ENCODE measurements at places on chromosomes 2 and 18.

- DNase-seq: no peak
Observed at GRCh38 chr2:75466708-75467311, 93.9 kb downstream of the EVA1A start.

DNA sequence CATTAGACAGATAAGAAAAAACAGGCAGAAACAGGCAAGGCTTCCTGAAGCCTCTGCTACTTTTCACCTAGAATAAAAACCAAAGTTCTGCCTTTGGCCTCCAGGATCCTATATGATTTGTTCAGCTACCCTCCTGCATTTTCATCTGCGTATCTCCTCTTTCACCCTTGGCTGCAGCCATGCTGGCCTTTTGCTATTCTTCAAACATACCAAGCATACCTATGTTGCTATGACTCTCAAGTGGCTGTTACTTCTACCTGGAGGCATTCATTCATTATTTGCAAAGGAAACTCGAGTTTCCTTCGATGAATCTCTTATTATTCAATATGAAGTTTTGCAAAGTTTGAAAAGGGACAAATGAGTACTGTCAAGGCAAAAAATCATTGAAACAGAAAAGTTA is 106.4 kb upstream of the HNMT start:
- DNase-seq: no peak

- no peak for DNase-seq
Observed at GRCh38 chr2:128380061-128380889, 61.6 kb upstream of the HS6ST1 start.

GRCh38 chr2:62727259-62727867 is 21.9 kb downstream of the EHBP1 start:
- DNase-seq: no peak

DNA sequence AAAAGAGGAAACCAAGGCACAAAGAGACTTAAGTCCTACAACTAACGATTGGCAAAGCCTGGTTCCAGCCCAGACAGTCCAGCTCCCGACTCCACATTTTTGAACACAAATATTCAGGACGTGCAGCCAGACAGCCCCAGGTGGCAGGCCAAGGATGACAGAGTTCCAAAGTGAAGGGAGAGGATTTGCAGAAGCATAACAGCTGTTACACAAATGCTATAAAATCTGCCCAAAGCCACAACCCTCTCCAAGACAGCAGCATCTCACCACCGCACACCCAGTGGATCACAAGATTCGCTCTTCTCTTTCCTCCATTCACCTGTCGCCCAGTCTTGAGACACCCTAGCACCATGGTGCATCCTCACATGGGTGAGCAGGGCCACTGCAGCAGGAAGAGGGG is 227.1 kb upstream of the ID2 start:
- DNase-seq: no peak

GRCh38 chr2:71892423-71892730 is 255.3 kb downstream of the CYP26B1 start:
- DNase-seq: no peak

DNA sequence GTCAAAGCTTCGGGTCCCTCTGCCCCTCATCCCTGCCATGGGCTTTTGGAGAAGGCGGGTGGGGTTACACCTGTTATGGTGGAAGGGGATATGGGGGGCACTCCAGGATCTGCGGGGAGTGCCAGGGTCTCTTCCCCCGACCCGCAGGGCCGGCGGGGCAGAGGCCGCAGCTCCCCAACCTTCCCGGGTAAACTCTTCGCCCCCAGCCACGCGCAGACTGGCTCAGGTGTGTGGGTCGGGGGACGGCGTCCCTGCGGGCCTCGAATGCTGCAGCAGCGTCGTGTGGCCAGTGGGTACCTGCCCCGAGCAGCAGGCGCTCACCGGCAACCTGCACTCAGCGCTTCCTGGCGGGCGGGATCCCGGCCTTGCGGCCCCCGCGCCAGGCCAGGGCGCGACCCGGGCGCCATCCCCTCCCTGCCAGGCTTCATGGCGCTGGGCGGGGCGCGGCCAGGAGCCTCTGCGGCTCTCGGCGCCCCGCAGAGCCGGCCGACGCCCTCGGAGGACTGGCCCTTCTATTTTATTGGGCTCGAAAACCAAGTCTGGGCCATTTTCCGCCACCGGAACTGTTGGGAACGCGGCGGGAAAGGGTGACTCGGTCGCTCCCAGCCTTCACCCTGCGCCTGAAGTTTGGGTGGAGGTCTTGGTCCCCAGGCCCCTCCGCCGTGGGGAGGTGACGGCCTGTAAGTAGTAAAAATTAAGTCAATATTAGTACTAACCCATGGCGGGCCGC is 4.5 kb downstream of the GBX2 start:
- no peak for DNase-seq

GRCh38 chr2:163563336-163563735 is 172.5 kb downstream of the FIGN start:
- no peak for DNase-seq

DNA sequence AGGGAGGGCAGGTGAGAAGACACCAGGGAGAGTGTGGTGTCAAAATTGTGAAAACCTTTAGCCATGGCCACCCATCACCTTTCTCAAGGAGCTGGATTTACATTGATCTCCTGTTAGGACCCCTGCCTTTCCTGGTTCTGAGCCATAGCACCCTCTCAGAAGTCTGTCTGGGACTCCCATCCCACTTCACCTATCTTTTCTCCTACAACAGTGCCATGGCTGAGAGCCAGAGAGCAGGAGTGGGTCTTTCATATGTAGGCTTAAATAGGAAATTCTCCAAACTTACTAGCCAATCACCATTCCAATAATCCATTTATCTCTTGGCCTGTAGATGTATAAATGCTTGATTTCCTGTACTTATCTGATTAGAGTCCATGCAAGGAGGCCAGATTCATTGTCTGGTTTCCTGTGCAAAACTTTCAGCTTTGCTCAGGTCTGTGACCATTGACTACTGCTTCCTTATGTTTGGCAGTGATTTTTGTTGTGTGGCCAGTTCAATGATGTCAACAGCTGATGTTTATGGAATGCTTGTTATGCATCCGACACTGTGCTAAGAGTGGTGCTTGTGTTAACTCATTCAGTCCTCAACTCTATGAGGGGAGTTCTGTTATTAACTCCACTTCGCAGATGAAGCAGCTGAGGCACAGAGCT is 57.6 kb upstream of the IGFBP5 start:
- no peak for DNase-seq

DNA sequence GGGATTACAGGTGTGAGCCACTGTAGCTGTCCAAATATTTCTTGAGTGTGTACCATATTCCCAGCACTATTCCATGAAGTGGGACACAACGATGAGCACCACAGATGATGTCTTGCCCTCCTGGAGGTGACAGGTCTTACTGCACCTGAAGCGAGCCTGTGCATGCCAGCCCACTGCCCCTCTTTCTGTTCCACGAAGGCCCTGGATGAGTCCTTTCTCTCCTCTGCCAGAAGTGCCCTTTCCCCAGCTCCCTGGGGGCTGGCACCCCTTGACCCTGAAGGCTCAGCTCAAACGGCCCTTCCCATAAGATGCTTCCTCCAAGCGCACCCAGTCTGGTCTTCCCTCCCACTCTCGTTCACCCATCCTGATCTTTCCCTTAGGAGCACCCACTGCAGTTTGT is 5.5 kb downstream of the ATP6V1B1 start:
- no peak for DNase-seq

DNA sequence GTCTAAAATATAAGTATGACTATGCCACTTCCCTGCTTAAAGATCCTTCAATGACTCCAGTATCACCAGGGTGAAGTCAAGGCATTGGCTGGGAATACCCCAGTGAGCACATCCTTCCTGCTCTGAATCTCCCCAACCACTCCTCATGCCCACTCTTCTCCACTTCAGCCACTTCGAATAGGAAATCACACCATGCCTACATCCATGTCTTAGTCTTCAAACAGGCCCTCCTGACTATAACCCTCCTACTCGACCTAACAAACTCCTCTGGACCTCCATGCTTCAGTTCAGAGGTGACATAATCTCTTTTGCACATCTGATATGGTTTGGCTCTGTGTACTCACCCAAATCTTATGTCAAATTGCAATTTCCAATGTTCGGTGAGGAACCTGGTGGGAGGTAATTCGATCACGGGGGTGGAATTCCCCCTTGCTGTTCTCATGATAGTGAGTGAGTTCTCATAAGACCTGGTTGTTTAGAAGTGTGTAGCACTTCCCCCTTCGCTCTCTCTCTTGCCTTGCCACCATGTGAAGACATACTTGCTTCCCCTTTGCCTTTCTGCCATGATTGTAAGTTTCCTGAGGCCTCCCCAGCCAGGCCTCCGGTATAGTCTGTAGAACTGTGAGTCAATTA is 87.8 kb upstream of the TFCP2L1 start:
- no peak for DNase-seq

GRCh38 chr2:218001629-218002028 is 1.2 kb downstream of the TNS1 start:
- no peak for DNase-seq

DNA sequence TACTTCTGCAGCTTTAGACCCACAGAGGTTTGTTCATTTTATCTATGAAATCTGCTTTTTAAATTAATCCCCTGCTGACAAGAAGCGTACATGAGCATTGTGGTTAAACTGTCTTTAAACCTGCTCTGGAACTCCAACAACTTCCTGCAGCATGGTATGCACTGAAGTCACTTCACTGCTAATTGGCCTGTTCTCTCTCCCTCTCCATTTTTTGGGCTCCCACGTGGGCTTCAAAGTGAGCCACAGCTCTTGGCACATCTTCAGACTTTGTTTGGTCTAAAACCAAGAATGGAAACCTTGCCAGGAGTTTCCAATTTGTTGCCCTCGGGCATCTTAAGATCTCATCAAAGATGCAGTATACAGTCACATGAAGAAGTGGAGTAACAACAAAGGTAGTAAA is 311.4 kb downstream of the LRRTM1 start:
- no peak for DNase-seq

DNA sequence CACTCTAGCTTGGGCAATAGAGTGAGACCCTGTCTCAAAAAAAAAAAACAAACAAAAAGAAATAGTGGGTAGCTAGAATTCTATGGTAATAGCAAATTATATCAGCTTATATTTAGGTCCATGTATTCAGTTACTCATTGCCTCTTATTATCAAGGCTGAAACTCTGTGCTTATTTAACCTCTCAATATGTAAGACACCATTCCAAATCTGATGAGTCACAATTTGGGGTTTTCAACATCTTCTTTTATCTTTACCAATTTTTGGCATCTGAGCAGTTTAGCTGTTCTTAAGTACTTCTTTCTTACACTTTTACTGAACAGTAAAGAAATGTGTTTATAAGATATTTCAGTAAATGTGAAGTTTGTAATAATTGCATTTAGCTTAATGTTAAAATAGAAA is 69.3 kb downstream of the TTC27 start:
- no peak for DNase-seq

- no peak for DNase-seq
Observed at GRCh38 chr18:28522236-28522635, 345.3 kb upstream of the CDH2 start.

DNA sequence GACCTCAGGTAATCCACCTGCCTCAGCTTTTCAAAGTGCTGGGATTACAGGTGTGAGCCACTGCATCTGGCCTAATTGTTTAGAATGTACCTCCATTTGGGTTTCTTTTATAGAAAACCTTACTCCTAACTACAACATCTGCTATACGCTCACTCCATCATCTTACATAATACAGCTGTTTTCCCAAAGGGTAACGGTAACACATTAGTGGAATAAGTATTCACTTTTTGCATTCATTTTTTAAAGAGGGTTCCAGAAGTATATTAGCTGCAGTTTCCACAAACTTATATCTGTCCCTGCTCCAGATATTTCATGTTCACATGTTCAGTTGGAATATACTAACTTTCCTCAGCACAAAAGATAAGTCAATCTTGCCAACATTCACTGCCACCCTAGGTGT is 640.1 kb upstream of the FSHR start:
- DNase-seq: no peak

DNA sequence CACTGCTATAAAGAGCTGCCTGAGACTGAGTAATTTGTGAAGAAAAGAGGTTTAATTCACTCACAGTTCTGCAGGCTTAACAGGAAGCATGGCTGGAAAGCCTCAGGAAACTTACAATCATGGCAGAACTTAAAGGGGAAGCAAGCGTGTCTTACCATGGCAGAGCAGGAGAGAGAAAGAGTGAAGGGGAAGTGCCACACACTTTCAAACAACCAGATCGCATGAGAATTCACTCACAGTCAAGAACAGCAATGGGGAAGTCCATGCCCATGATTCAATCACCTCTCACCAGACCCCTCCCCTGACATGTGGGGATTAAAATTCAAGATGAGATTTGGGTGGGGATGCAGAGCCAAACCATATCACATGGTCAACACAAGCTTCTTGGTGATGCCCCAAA is 34.7 kb upstream of the CDK5R2 start:
- no peak for DNase-seq

- DNase-seq: no peak
Observed at GRCh38 chr2:171386627-171387026, 47.2 kb downstream of the METTL8 start.

- DNase-seq: no peak
Observed at GRCh38 chr2:130843321-130843985, 6.7 kb downstream of the ARHGEF4 start.

DNA sequence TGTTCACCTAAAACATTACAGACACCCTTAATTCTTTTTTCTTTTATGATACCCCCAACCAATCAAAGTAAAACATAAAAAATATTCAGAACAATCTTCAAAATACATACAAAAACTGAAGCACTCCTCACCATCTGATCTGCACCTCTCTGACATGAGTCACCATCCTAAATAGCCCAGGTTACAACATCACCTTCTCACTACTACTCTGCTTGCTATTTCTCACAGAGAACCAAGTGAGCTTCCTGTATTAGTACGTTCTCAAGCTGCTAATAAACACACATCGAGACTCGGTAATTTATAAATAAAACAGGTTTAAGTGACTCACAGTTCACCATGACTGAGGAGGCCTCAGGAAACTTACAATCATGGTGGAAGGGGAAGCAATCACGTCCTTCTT is 183.5 kb downstream of the CBLN2 start:
- no peak for DNase-seq

- no peak for DNase-seq
Observed at GRCh38 chr2:236088368-236089057, 79.7 kb downstream of the GBX2 start.

DNA sequence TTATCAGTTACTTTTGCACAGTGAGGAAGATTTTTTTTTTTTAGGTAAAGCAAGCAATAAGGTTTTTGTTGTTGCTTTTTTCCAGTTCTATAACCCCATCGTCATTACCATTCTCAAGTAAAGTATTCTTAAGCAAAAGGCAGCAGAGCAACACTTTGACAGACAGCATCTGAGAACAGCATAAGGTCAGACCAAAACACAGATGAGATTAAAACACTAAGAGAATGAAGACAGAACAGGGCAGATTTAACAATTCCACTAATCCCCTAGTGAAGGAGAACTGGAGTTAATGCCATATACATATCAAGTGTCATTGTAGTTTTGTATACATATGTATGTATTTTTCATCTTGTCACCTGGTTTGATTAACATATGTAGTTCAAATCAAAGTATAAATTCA is 290.2 kb downstream of the METTL4 start:
- DNase-seq: no peak

GRCh38 chr2:80469428-80469827 is 164.9 kb upstream of the LRRTM1 start:
- no peak for DNase-seq

- DNase-seq: no peak
Observed at GRCh38 chr2:9771481-9772017, 71.7 kb upstream of the TAF1B start.

- no peak for DNase-seq
Observed at GRCh38 chr2:206160807-206161179, 1.1 kb downstream of the EEF1B2 start.

Measured in T-helper 9 cell (primary cell).